ENCODE measurements at places on chromosomes 7 and 10.

GRCh38 chr7:122532406-122533269, 166.3 kb downstream of the RNF133 start:
- DNase-seq, result no peak

GRCh38 chr7:123308254-123308951, 108.6 kb upstream of the SLC13A1 start:
- no peak for DNase-seq

- peak; percentile 57 for DNase-seq
Measured at GRCh38 chr10:50739618-50740292, at the start of gene ASAH2B. ASAH2B (plus strand) TSS chr10:50739936; CDS start chr10:50745131, 5,195 bp downstream.

GRCh38 chr7:3259711-3260400, 41.2 kb upstream of the SDK1 start:
- DNase-seq, result no peak

DNA sequence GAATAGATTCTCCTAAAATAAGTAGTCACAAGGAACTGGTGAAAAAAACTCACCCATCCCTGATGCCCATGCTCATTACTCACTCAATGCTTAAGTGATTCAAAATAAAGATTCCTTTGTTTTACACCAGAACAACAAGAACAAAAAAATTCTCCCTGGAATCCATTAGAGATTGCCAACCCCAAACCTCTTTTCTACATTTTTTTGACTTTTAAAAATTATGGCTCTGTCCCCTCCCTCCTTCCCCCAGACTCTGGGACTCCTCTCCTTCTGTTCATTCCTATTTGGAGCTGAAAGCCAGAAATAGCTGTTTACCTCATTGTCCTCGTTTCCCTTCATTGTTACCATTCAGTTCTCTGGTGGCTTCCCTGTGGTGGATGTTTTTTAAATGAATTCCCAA, 63.2 kb upstream of the FHIP2A start:
- DNase-seq, result no peak

DNA sequence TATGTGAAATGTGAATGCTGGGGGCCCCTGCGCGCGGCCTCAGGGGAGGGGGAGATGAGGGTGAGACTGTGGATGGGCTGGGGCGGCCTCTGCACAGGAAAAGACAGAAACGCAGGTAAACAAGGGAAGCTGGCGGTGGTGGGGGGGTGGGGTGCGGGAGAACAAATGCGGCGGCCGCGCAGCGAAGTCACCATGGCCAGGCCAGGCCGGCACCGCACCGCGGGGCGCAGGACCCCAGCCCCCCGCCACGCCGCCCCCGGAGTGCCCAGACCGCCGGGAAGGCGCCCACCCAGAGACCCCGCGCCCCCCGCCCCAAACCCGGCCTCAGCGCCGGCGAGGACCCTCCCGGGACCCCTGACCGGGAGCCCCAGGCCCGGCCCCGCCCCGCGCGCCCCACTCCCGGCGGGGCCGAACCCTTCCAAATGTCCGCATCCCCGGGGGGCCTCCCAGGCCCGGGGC, 14.5 kb upstream of the DNAAF5 start:
- DNase-seq, result no peak

- no peak for DNase-seq
Measured at GRCh38 chr10:126468467-126468866, 80.2 kb upstream of the ADAM12 start.

DNA sequence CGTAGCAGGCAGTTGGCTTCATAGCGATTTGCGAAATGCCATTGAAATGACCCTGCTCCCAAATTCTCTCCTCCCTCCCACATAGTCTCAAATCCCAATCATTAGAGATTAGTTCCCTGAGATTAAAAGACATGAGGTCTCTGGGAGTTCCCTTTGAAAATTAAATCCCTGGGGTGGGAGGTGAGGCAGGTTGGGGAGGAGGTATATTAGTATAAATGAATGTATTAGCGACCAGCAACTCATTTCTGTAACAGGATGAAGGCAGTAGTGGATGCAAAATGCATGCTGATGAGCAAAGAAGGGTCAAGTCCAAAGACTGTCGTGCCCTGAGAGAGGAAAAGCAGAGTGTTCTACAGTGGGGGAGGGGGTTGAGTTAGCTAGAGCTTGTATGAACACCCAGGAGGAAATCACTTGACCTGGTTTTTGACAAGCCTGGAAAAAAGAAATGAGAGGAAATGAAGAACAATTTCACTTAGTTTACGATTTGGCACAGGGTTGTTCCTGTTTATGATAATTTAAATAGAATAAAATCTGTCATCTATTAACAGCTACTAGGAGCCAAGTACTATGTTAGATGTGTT, 79.6 kb upstream of the MTPN start:
- no peak for DNase-seq

GRCh38 chr7:121187222-121187621, 141.6 kb upstream of the WNT16 start:
- no peak for DNase-seq

- DNase-seq, result no peak
Measured at GRCh38 chr7:78279457-78279856, 480.9 kb downstream of the PHTF2 start.

DNA sequence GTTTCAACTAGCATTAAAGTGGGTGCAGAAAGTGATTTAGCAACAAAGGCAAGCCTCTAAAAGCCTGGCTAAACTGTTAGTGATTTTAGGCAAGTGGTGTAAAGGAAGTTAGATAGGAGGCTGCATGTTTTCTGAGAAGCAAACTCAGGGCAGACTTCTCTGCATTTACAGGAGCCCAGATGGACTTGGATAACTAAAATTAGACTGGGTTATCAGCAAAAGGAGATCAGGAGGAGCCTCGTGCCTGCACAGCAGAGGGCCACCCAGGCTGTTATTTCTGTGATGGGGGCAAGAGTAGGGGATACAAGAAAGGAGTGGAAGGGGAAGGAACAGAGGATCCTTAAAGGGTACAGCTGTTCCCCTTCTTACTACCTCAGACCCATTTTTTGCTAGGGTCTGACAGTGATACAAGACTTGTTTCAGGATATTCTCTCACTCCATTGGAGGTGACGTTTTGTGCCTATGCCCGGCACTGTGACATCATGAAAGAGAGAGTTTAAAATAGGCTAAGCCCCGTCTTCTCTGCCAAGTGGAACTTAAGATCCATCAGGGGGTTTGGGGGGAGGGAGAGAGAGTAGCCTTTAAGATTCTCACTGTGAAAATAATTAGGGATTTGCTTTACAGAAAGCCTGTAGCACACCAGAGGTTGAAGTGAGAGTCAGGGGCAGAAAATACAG, 49.6 kb upstream of the PDCD4 start:
- no peak for DNase-seq

- no peak for DNase-seq
Measured at GRCh38 chr7:52021343-52021742, 704.7 kb upstream of the COBL start.

GRCh38 chr10:43931308-43931930, 282.7 kb upstream of the ZNF32 start:
- DNase-seq, result peak; percentile 35

- DNase-seq, result no peak
Measured at GRCh38 chr7:50983850-50984249, 201.2 kb upstream of the GRB10 start.

DNA sequence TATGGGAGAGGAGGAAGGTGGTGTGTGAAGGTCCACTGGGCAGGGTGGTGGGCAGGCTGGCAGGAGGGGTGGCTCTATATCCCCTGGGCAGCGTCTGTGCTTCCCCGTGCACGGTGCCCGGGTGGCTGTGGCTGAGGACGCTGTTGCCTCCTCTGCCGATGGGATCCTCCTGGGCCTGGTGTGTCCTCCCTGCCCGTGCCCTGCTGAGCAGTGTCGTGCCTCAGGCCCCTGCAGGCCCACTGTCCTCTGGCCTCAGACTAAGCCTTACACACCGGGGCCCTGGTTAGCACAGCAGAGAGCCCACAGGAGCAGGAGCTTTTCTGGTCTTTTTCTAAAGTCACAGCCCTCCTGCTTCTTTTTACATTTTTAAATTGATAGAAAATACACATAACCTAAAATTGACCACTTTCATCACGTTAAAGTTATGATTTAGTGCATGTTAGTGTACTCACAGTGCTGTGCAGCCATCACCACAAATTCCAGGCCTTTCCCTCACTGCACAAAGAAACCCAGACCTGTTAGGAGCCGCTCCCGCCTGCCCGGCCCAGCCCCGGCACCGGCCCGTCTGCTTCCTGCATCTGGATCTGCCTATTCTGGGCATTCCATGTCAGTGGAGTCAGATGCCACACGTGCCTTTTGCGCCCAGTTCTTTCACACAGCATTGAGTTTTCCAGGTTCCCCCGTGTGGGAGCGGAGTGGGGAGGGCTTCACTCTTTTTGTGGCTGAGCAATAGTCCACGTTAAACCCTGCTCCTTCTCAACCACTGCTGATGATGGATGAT, 19.4 kb downstream of the PFKFB3 start:
- no peak for DNase-seq

GRCh38 chr7:158815083-158815799, 14.1 kb downstream of the ESYT2 start:
- peak; percentile 60 for DNase-seq

DNA sequence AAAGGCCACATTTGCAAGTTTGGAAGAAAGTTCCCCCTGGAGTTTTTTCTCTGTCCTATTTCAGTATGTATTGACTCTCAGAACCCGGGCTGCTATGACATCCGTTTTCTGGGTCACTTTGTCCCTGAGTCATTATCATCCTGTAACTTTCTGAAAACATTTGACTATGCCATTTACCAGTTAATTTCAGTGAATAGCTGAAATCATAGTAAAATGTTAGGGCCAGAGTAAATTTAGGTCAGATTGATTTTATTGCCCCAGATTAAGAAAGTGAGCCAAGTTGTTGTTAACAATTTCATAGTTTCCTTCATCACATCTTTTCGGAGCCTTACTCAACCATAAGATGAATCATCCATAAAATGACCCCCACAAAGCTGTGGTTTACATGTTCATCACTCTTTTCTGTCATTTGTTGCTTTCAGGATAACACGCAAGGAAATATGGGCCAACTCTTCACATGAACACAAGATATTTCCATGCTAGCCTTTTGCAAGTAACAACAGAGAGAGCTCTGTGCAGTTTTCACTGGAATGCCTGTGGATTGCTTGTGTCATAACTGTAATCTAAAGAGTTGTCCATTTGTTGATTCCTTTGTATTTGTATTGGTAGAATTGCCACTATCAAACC, 3.9 kb upstream of the MACC1 start:
- no peak for DNase-seq

DNA sequence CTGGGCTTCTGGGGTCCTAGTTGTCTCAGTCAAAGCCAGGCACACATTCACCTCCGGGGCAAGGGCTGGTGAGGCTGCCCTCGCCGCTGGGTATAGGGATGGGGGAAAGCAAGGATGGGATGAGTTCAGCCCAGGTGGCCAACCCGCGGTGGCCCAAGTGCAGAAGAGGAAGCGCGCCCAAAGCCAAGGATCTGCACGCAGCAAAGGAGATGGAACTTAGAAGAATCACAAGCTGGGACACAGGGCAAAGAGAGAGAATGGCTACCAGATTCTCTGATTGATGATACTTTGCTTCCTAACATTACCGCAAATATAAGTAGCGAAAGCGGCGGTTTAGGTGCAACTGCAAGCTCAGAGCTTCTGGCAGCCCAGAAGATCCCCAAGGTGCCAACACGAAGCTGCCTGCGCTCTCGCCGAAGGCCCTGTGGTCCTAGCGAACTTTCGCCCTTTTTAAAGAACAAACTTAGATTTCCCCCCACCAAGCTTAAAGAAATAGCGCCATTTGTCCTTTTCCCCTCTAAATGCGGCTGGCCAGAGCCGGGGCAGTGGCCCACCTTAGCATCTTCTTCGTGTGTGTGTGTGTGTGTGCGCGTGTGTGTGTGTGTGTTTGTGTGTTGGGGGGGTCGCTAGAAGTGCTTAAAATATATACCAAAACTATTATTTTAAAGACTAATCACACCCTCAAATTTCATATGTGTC, 927 bp upstream of the MKX start:
- DNase-seq, result no peak

DNA sequence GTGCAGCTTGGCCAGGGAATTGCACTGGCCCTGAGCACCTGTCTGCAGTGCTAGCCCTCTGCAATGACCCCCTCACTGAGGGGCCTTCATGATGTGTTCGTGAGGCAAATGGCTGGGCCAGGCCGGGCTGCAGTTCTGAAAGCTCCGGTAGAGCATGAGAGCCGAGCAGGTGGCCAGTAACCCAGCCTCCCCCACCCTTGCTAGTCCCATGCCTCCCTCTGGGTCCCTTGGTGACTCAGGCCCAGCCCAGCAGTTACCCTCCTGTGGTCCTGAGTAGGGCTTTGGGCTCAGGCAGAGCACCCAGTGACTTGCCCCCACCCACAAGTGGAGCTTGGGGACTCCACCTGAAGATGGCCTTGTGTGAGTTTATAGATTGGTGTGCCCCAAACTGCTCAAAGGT, 16.1 kb upstream of the CSGALNACT2 start:
- no peak for DNase-seq

GRCh38 chr10:115649217-115649616, 556.1 kb downstream of the ATRNL1 start:
- DNase-seq, result no peak

GRCh38 chr7:154253810-154254209, 201.6 kb downstream of the DPP6 start:
- no peak for DNase-seq

DNA sequence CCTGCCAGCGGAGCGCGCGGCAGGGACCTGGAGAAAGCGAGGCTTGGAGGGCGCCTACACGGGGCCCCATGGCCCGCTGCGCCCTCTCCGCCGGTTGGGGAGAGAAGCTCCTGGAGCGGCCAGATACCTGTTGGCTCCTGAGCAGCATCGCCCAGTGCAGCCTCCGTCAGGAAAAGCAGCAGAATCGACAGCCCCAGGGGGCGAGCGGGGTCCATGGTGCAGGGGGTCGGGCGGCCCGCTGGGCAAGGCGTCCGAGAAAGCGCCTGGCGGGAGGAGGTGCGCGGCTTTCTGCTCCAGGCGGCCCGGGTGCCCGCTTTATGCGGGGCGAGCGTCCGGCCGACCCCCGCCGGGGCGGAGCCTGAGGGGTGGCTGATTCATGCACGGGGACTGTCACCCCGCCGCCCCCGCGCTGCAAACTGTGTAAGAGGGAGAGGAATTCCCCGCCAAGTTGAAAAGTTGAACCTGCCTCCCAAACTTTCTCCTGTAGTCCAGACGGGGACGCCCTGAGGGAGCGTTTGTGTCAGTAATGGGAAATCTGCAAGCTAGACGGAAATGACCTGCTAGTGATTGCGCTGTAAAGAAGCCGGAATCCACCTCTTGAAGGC, at the start of gene TFPI2:
Gene TFPI2 (minus strand): TSS at position 290 of the 605 bp plus-strand sequence. CDS start 75 bp downstream, at position 215.
- DNase-seq, result no peak

- no peak for DNase-seq
Measured at GRCh38 chr7:29641651-29642050, 78.0 kb downstream of the PRR15 start.

DNA sequence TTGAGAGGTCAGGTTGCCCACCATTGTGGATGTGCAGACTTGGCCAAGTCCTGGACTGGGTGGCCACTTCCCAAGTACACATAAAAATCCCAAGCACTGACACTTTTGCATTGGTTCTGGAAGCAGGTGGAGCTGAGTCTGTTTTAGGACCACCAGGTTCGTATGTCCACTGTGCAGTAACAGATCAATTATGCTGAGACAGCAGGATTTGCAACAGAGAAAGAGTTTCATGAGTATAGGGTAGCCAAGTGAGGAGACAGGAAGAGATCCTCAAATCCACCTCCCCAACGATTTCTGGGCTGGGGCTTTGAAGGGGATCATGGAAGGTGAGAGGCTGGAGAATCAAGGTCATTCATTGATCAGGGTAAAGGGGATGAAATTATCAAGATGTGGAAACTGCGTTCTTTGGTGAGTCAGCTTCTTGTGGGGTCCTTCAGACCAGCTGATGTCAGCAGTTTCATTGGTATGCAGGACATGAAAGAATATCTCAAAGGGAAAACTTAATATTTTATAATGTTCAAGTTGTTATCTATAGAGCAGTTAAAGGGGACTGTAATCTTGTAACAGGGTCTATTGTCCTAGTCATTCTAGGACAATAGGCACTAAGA, 277.7 kb downstream of the GALNT17 start:
- DNase-seq, result no peak

- DNase-seq, result no peak
Measured at GRCh38 chr7:18221377-18222293, 194.0 kb upstream of the PRPS1L1 start.

Measured in smooth muscle cell of the brain vasculature (primary cell).